NCI-H774 (cell line): ENCODE measurements at places on chromosomes 3 and 15.

GRCh38 chr15:90598031-90598577 lies 68.4 kb downstream of the CRTC3 start:
- DNase-seq = no peak

GRCh38 chr3:66567077-66567476 lies 66.3 kb upstream of the LRIG1 start:
- DNase-seq = no peak

DNA sequence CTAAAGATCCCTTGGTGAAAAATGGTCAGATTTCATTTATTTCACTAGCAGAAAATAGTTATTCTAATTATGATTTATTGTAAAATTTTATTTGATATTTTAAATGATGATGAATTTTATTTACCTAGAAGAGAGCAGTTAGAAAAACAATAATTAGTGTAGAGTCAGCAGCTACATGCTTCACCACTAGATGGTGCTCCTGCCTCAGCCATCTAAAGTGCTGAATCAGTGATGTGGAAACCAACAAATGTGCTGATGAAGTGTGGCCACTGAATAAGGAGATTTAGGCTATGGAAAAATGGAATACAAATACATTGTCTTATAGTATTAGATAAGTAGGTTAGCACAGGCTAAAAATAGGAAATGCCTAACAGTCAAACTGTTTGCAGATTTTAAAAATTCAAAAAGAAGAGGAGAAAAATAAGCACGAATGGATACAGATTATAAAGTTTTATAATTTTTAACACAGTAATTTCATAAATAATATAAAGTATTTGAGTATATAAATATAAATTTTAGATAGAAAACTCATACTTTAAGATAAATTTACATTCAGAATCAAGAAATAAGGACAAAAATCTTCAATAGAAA lies 109.8 kb downstream of the PPP2R3A start:
- peak; percentile 53 for DNase-seq

DNA sequence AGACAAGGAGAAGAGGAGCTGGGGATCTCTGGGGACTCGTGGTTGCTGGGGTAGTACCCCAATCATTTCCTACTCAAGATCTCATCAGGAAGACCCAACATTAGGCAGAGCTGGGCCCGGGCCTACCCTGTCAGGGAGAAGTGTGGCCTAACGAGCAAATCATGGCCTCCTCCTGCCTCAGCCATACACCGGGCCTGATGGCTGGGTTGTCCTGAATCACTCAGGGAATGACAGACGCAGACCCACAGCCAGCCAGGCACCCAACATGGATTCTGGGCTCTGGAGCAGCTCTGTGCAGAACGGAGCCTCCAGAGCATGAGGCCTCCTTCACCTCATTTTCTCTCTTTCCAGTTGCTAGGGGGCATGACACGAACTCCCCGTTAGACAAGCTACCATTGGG lies 19.7 kb downstream of the ITGA11 start:
- DNase-seq = no peak

DNA sequence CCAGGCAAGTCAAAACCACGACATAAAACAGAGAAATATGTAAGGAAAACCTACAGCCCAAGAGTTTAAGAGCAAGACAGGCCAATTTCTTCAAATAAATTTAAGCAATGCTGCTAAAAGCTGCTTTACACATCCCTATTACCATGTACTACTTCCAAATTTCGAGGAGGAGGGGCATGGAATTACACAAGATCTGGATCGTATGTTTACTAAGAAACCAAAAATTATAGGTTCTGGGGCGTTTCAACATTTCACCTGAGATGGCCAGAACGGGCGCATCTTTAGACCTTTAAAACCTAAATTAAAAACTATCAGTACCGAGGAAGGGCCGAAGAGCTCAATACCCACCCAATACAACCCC lies 664 bp upstream of the NR2C2 start:
- no peak for DNase-seq

DNA sequence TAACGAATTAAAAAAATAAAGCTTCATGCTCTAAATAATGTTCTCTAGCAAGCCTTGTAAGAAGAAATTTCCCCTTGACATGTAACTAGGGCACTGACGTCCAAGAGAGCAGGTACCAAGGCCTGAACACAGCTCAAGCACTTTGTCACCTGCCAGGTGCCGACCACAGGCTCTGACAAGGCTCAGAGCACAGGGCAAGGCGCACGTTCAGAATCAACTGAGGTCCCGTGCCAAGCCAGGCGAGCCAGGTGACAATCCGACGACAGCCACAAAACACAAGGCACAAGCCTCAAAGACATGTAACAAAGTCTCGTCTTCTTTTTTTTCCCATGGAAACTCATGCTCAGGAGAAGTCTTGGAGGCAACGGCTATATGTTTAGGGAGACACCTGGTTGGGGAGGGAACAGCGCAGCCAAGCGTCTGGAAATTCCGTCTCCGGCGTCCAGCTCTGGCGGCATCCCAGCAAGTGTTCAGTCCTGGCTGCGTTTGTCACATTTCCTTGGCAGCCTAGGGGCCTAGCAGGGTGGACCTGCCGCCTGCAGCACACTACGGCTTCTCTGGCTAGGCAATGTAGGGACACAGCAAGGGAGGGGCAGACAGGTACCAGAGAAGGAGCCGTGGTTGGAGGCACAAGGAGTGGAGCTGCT lies 76.7 kb downstream of the ADAMTS17 start:
- DNase-seq = no peak

- DNase-seq = no peak
These were observed 7.5 kb downstream of the PSTPIP1 start for GRCh38 chr15:77002436-77002835.

DNA sequence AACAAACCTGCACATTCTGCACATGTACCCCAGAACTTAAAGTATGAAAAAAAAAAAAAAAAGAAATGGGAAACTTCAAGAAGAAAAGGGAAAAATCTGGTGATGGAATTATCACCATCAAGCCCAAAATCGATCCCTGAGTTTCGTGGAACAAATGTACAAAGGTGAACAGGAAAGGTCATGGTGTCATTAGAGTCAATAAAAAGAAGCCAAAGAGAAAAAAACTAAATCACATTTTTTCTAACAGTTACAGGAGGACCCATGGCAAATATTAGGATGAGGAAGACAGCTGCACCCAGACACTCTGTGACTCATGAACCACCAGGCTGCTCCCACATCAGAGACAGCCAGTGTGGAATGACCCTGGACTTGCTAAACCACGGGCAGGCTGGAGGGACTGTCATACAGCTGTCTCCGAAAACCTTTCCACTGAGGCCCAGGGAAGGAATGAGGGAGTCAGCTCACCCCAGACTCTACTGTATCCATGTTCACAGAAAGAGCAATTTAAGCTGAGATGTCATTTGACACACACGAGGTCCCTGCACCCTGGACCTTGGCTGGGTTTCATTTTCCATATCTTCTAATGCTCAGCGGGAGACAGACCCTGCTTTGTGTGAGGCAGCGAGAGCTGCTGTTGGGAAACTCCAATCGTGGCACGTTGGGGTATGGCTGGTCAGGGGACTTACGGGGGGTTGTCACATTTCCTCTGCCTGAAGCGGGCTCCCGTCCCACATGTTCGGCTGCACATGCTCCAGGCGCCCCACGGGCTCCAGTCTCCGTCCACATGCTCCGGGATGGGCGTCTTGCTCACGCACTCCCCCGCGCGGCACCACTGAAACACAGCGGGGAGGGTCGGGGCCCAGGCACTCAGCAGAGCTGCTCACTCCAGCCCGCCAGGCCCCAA lies 210.2 kb downstream of the ADAMTS17 start:
- DNase-seq = no peak

DNA sequence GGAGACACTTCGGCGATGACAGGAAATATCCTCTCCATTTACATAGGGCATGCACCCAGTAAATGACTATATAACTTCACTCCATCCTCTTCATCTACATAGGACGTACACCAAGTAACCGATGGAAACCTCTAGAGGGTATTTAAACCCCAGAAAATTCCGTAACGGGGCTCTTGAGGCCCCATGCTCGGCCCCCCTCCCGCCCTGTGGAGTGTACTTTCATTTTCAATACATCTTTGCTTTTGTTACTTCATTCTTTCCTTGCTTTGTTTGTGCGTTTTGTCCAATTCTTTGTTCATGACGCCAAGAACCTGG lies 7.5 kb upstream of the FAM107A start:
- no peak for DNase-seq

GRCh38 chr3:182479419-182480336 lies 313.6 kb upstream of the ATP11B start:
- DNase-seq = no peak

- DNase-seq = no peak
These were observed 36.8 kb downstream of the HGD start for GRCh38 chr3:120645083-120645845.

DNA sequence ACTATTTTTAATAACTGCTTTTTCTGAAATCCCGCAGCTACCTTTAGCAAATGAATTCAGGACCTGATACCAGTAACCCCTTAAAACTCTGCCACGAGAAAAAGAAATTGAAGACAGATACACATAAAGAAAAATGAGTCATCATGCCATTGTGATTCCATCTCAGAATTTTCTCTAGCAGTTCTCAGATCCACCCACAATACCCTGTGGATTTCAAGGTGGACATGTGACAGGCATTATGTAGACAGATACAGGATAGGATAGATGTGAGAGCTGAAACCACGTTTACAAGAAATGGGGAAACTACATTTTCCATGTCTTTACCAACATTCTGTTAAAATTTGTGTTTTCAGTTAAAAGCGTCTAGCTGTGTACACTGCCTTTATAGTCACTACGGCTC lies 291.9 kb upstream of the NR2F2 start:
- no peak for DNase-seq

- no peak for DNase-seq
These were observed 50.8 kb upstream of the SYN2 start for GRCh38 chr3:11953350-11953749.

DNA sequence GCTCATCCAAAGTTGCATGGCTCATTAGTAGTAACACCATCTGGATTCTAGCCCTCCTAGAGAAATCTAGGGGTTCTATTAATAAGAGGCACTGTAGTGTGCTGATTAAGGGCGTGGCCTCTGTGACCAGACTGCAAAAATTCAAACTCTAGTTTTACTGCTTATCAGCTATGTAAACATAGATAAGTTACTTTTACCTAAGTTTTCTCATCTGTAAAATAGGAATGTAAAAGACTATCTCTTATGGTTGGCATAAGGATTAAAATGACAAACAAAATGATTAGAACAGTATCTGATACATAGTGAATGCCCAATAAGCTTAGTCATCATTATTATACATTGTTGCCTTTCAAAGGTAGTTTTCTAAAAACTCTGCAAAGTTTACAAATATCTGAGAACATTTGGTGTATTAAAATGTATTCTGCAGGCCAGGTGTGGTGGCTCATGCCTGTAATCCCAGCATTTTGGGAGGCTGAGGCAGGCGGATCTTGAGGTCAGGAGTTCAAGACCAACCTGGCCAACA lies 4.5 kb downstream of the PTX3 start:
- no peak for DNase-seq

DNA sequence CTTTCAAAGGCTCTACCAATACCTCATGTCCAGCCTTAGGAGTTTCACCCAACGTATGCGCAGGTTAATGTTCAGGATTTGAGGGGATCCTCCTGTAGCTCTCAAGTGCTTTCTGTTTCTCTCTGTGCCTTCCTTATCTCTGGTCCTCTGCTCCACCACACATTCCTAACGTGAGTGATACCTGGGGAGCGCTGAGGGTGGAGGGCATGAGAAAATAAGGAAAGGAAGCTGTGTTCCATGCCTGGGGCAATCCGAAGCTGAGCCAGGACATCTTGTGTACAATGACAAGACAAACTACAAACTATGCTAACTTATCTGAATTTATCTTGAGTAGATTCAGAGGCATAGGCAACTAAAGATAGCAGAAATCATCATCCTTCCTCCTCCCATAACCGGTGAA lies 136.4 kb downstream of the SST start:
- DNase-seq = no peak

DNA sequence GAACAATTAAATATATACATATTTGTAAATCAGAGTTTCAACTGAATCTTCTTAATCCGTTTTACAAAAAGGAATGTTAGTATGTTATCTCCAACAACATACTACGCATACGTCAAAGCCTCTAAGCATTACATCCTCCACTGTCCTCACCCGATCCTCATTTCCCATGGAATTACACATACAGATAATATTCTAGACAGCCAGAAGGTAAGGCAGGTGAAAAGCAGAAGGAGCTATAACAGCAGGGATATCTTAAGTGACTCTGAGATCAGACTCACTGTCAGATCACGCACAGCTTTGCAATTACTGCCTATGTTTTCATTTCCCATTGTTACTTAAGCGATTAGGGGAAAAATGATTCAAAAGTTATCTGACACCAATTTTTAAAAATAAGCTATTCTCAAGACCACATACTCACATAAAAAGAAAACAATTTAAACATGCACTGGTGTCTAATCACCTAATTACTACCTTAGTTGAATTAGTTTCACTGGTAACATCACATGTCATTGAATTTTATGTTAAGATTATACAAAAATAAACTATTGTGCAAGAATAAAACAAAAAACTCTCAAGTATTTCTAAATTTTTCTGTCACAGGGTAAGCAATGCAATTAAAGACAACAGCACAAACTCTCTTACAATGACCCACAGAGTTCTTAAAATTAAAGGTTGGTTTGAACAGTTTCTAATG lies 92.8 kb downstream of the TBL1XR1 start:
- DNase-seq = no peak

- peak; percentile 82 for DNase-seq
These were observed 13.4 kb upstream of the LEKR1 start for GRCh38 chr3:156812521-156813335.

- no peak for DNase-seq
These were observed 90.2 kb upstream of the LMOD3 start for GRCh38 chr3:69212411-69213160.

DNA sequence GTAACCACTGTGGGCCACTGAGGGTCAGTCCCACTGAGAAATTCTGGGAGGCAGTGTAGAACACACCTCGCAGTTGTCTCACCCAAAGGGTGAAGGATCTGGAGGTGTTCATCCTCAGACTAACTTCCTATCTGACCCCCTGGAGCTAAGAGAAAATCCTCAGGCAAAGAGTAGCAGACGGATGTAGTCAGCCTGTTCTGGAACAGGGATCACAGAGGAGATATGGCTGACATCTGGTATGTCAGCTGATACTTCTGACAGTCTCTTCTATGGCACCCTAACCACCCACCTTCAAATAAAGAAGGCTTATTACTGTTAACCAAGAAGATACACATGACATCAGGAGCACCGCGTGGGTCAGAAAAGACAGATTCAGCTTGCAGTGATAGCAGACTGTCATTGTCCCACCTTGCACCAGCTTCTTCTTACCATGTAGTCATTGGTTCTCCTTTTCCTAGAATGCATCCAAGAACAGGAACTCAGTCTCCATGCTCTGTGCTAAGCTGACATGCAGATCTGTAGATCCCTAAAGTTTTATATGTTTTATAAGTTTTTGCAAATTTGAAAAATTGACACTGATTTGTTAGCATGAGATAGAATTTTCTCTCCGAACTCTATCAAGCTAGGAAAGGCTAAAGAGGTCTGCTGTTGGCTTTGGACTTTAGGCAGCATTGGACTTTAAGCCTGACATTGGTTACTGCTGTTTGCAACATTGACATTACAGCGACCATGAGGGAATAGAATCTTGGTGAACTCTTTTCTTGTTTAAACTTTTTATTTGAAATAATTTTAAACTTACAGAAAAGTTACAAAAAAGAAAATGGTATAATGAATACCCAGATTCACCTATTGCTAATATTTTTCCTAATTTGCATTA lies 60.4 kb downstream of the KBTBD12 start:
- DNase-seq = no peak

- DNase-seq = no peak
These were observed 144.4 kb upstream of the IGF1R start for GRCh38 chr15:98503970-98504369.

- DNase-seq = no peak
These were observed 331.0 kb upstream of the RGMA start for GRCh38 chr15:93420050-93420452.
